ENCODE measurements at places on chromosomes 3 and 15. TPM values are rescaled to one million over a fixed set of nuclear protein-coding genes. Genes with fewer than 3 reads are reported as not detected.

DNA sequence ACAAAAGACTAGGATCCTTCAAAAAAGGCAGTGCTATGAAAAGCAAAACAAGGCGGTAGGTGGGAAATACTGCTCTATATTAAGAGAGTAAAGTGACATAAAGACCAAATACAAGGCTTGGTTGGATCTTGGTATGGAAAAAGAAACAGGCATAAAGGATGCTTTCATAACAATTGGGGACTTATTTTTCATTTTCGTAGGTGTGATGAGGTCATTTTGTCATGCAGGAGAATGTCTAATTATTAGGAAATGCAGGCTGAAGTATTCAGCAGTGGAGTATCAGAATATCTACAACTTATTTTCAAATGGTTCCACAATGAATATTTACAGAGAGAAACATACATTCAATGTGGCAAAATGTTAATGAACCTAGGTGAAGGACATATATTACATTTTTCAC lies 9.0 kb downstream of the XPC start:
- H3K4me3 ChIP-seq, result peak overlapping the region; percentile 74
- H3K27ac ChIP-seq, result peak overlapping the region; percentile 85
- H3K27me3 ChIP-seq, result no peaks in the 10 kb centered on the region
- DNase-seq, result no peak
- H3K36me3 ChIP-seq, result peaks cover 75% of the 10 kb centered on the region

DNA sequence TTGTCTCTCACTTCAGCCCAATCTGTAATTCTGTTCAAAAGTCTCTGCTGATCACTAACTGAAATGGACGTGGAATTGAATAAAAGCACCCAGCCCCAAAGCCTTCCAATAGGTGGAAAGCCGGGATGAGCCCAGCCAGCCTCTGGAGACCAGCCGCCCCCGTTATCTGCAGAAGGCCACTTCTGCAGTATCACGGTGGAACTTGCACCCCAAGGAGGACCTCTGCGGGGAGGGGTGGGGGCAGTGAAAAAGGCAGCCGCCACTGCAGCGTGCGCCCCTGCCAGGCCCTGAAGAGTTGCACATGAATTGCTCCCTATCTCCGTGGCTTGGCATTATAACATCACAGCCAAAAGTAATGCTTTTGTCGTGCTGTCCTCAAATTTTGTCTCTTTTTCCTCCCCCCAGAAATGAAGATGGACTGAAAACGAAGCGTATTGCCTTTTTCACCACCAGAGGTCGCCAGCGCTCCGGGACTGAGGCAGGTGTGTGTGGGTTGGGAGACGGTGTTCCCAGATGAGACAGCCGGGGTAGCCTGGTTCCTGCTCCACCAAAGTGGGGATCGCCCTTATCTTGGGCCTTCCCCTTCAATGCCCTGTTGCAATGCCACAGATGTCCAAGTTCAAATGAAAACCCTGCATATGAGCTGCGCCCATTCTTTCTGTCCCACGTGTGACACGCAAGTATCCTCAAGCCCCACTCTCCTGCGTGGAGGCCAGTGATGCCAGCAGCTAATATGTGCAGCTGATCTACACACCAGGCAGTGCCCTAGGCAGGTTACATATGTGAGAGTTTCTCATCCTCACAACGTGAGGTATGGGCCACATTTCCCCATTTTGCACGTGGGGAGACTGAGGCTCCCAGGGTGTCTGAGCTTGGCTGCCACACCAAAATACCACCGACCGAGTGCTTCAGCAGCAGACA lies 96.0 kb downstream of the LRRK1 start:
- no peaks in the 10 kb centered on the region for H3K36me3 ChIP-seq
- no peak overlapping the region for H3K4me3 ChIP-seq
- no peaks in the 10 kb centered on the region for H3K4me1 ChIP-seq
- peak; percentile 51 for DNase-seq
- no peaks in the 10 kb centered on the region for H3K27me3 ChIP-seq

- no peak overlapping the region for H3K4me3 ChIP-seq
- H3K27me3 ChIP-seq, result peaks cover 2% of the 10 kb centered on the region
- H3K27ac ChIP-seq, result no peak overlapping the region
- H3K36me3 ChIP-seq, result peaks cover 12% of the 10 kb centered on the region
- no peak for DNase-seq
- peaks cover 7% of the 10 kb centered on the region for H3K4me1 ChIP-seq
These were observed 36.7 kb downstream of the POC1A start for GRCh38 chr3:52117537-52117936.

- no peak overlapping the region for H3K4me3 ChIP-seq
- DNase-seq, result no peak
- H3K27me3 ChIP-seq, result no peaks in the 10 kb centered on the region
- no peaks in the 10 kb centered on the region for H3K4me1 ChIP-seq
- no peaks in the 10 kb centered on the region for H3K36me3 ChIP-seq
These were observed 647.4 kb downstream of the NR2F2 start for GRCh38 chr15:96977886-96978285.

DNA sequence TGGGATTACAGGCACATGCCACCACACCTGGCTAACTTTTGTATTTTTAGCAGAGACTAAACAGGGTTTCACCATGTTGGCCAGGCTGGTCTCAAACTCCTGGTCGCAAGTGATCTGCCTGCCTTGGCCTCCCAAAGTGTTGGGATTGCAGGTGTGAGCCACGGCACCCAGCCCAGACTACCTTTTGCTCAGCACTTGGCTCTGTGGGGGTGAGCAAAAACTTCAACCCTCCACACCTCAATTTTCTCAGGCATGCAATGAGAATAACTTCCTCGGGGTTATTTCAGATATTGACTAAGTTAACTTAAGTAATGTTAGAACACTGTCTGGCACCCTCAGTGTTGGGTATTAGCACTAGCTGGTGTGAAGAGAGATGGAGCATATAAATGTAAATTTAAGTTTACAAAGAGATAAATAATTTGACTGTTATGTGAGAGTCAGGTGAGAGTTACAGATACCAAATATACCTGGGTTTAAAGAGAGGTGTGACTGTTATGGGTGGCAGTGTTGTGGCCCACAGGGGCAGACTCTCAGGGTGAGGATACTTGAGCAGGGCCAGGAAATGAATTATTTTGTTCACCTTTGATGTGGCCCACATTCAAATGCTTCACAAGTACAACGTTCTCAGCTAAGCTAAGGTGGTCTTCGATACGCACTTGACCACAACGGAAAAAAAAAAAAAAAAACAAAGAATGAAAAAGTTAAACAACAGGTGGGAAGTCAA lies 29.0 kb downstream of the CPOX start:
- H3K27me3 ChIP-seq, result peaks cover 5% of the 10 kb centered on the region
- H3K4me1 ChIP-seq, result peaks cover 39% of the 10 kb centered on the region
- no peaks in the 10 kb centered on the region for H3K36me3 ChIP-seq
- no peak for DNase-seq
- no peak overlapping the region for H3K27ac ChIP-seq
- no peak overlapping the region for H3K4me3 ChIP-seq

- no peak for DNase-seq
- H3K4me1 ChIP-seq, result peaks cover 61% of the 10 kb centered on the region
- no peak overlapping the region for H3K4me3 ChIP-seq
- H3K36me3 ChIP-seq, result peaks cover 8% of the 10 kb centered on the region
- no peak overlapping the region for H3K27ac ChIP-seq
- H3K27me3 ChIP-seq, result no peaks in the 10 kb centered on the region
These were observed 132.6 kb upstream of the NR2E3 start for GRCh38 chr15:71677766-71678165.

DNA sequence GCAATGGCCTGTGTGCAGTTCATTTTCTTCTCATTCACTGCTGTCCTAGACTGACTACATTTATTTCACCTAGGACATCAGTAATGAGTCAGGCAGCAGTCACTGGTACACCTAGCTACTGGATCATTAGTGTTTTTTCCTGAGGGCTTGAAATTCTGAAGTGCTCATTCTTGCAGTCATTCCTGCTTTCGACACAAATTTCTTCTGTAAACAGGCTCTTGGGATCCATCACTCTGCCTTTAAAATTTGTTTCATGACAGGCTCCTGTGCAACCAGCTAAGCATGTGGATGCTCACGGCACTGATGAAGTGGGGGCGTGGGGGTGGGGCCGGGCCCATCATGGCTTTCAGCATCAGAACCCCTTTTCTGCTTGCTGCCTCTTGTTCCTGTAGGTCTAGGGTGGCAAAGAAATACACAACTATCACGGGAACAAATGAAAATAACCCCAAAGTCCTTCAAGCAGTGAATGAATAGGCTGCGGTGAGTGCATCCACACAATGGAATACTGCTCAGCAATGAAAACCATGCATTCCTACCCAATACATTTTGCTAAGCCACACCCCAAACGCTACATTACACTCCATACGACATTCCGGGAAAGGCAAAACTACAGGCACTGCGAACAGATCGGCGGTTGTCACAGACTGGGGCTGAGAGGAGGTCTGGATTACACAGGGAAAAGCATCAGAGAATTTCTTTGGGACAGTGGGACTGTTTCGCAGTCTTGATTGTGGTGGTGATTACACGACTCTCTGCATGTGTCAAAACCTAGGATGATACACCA lies 9.3 kb upstream of the MELTF start:
- no peak overlapping the region for H3K27ac ChIP-seq
- peaks cover 5% of the 10 kb centered on the region for H3K27me3 ChIP-seq
- no peak overlapping the region for H3K4me3 ChIP-seq
- no peak for DNase-seq
- H3K36me3 ChIP-seq, result no peaks in the 10 kb centered on the region

DNA sequence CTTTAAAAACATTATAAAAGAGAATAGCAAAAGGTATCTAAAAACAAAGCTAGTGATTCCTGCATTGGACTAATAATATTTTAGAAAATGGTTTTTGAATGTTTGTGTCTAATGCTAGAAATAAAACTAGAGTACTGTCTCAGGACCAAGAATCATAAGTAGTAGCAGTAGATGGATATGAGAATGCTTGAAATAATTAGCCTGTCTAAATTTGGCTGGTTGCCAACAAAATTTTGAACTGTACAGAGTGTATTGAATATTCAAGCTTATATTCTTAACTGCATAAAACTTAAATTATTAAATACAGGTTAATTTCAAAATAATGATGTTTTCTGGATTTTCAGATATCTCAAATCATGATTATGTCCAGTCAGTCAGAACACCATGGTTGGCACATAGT lies 14.0 kb downstream of the ABHD5 start:
- H3K4me1 ChIP-seq, result peaks cover 37% of the 10 kb centered on the region
- H3K36me3 ChIP-seq, result peaks cover 6% of the 10 kb centered on the region
- DNase-seq, result no peak
- no peak overlapping the region for H3K4me3 ChIP-seq

NR2F2 gene
- total RNA-seq, result 126 TPM

TCAIM gene
- 15.9 TPM for total RNA-seq

MST1R gene
- 1.2 TPM for total RNA-seq

Data from HFFc6 (cell line).